GF-D8 (cell line): ENCODE measurements at places on chromosomes 16 and 17.
A peak's percentile ranks its signal among the peaks of the same experiment; 100 is the strongest.

DNA sequence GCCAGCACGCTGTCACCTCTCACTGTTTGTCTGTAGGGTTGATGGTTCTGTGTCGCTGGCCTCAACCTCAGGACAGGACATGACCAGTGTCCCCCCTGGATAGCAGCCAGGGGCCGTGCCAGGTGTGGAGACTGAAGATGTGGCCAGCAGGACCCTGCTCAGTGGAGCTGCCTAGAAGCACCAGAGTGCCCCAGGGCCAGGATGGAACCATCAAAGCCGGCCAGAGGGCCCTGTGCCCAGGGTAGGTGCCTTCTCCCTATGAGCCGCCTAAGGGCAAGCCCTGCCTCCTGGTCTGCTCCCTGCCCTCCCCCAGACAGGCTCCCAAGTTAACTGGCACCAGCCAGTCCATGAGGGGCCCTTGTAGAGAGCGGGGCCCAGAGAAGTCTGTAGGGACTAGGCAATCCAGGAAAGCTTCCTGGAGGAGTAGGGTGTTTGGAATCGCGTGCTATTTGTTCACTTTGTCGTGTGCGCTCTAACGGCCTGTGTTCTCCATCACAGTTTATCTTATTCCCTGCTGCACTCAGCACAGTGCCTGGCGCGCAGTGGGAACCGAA lies 546 bp upstream of the NDUFB10 start:
- no peak for DNase-seq

DNA sequence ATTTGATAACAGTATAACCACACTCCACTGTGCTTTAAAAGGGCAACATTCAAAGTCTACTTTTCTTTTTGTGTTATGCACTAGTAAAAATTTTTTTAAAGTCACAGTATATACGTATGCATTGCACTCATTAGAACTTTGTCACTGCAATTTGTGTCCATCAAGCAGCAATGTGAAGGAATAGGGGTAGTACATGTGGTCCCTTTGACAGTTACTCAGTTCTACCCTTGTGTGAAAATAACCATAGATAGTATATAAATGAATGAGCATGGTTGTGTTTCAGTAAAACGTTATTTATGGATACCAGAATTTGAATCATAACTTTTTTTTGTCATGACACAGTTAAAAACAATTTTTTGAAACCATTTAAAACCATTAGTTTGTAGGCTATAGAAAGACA lies 30.7 kb downstream of the NFATC3 start:
- no peak for DNase-seq

DNA sequence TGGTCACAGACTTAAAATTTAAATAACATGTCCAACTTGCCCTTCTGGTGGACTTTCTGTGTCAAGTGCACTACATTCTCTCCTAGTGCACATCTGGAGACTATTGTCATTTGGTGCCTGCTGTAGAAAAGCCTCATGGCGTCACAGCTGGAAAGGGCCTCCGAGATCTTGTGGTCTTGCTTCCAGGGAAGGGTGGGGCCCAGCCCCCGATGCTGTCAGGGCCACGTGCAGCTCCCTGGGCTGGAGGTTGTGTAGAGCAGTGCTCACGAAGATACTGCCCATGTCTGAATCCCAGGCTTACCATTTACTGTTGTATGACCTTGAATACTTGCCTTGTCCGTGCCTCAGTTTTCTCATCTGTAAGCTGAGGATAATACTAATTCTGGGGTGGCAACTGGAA lies 6.8 kb upstream of the MPRIP start:
- DNase-seq, result no peak

GRCh38 chr17:81342269-81343070 lies 47.4 kb upstream of the SLC38A10 start:
- no peak for DNase-seq

DNA sequence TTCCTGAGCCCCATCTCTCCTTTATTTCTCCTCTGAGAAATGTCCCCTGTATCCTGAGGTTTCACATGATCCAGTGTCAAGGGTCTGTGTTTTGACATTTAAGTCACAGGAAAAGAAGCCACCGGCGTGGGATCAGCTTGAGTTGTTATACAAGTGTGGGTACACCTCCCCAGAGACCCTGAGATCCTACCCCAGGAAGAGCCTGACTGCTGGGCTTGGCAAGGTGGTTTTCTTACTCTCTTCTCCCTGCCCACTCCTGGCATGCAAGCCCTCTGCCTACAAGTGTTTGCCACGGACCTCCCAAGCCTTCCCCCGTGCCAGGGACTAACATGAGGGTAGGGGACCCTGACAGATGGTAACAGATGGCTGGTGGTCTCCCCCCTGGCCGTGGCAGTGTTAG lies 2.8 kb upstream of the ARHGAP27 start:
- DNase-seq, result no peak

GRCh38 chr16:57742543-57742942 lies 7.0 kb downstream of the KATNB1 start:
- no peak for DNase-seq

DNA sequence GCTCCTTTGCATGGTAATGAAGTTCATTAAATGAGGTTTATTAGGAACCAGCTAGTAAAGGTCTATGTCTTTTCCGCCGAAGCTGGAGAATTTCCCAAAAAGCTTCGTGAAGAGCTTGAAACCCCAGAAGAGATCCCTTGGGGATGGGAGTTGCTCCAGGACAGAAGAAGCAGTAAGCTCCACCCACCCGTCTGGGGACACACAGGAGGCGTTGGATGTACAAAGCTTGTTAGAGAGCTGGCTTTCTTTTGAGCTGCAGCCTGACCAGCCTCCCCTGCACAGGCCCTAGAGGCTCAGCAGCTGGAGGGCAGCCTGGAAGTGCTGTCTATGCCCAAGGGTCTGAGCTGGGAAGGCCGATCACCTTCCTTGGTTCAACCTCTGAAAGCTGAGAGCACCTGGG lies 147.4 kb upstream of the SDK2 start:
- no peak for DNase-seq

- DNase-seq, result no peak
Observed at GRCh38 chr16:51055434-51055833, 95.6 kb downstream of the SALL1 start.

- peak; percentile 38 for DNase-seq
Observed at GRCh38 chr17:1229349-1229899, 40.8 kb upstream of the BHLHA9 start.

GRCh38 chr17:77264617-77265230 lies 124.0 kb downstream of the SEC14L1 start:
- no peak for DNase-seq

DNA sequence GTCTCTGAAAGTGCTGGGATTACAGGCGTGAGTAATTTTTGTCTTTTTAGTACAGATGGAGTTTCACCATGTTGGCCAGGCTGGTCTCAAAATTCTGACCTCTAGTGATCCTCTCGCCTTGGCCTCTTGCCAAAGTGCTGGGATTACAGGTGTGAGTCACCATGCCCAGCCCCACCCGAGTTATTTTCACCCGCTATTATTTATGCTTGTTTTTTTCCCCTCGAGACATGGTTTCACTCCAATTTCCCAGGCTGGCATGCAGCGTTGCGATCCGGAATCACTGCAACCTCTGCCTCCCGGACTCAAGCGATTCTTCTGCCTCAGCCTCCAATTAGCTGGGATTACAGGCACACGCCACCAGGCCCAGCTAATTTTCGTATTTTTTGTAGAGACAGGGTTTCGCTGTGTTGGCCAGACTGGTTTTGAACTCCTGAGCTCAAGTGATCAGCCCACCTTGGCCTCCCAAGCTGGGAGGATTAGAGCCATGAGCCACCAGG lies 9.2 kb downstream of the RPL23 start:
- no peak for DNase-seq

DNA sequence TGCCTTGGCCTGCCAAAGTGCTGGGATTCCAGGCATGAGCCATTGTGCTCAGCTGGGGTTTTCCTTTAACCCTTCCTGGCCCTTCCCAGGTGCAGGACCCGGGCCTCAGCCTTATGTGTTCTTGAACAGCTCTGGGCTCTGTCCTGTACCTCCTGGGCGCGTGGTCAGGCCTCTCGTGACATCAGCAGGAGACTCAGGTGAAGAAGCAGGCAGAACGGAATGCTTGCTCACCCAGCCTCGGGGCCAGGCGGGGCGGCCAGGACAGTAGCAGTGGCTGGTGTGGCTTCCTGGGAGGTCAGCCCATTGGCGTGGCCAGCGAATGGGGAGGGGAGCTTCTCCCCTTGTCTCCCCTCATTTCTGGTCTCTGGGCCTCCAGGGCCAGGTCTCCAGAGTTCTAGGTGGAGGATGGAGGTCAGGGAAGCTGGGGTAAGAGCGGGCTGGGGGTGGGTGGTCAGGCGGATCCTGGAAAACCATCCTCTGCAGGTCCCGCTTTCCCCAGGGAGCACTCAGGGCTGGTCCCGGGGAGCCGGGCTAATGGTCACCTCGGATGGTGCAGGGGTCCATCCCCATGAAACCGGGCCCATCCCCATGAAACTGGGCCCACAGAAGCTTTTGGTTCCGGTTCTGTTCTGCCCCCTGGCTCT lies 281.5 kb downstream of the SEC14L1 start:
- no peak for DNase-seq

GRCh38 chr16:72166151-72166550 lies 5.8 kb downstream of the PMFBP1 start:
- no peak for DNase-seq

- DNase-seq, result no peak
Observed at GRCh38 chr16:47316442-47317015, 144.3 kb downstream of the ITFG1 start.

DNA sequence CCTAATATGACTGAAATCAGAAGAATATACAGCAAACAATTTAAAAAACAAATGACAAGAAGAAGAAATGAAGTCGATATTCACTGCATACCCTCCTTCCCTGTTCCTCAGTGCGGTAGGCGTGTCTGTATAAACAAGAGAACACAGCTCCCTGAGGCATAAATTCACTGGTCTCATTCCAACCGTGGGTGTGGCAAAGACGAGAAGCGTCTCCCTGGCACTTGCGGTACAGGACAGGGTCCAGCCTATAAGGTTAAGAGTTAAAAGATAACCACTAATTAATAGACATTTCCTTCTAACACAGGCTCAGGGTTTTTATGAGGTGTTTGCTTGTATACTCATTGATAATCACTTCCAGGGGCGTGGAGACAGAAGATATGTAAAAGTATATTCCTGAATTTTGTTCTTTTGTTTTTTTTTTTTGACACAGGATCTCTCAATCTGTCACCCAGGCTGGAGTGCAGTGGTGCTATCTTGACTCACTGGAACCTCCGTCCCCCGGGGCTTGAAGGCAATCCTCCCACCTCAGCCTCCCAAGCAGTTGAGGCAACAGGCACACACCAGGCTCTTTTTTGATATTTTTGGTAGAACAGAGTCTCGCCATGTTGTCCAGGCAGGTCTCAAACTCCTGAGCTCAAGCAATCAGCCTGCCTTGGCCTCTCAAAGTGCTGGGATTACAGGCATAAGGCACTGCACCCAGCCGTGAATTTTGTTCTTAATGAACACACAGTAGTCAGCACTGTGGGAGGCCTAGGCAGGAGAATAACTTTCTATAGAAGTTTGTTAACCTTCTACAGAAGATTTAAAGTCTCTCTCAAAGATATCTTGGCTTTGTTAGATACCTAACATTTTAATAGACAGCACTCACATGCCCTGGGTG lies 59.1 kb upstream of the CLEC18B start:
- DNase-seq, result no peak

DNA sequence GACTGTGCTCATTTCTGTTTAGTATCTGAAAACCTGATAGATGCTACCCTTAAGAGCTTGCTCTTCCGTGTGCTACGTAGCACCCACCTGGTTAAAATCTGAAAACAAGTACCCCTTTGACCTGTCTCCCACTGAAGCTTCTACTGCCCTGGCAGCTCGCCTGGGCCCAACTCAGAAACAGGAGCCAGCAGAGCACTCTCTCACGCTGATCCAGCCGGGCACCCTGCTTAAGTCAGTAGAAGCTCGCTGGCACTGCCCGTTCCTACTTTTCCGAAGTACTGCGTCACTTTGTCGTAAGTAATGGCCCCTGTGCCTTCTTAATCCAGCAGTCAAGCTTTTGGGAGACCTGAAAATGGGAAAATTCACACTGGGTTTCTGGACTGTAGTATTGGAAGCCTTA lies 18.9 kb downstream of the NTAN1 start:
- no peak for DNase-seq

- DNase-seq, result no peak
Observed at GRCh38 chr17:69046121-69046807, 14.5 kb downstream of the ABCA9 start.

DNA sequence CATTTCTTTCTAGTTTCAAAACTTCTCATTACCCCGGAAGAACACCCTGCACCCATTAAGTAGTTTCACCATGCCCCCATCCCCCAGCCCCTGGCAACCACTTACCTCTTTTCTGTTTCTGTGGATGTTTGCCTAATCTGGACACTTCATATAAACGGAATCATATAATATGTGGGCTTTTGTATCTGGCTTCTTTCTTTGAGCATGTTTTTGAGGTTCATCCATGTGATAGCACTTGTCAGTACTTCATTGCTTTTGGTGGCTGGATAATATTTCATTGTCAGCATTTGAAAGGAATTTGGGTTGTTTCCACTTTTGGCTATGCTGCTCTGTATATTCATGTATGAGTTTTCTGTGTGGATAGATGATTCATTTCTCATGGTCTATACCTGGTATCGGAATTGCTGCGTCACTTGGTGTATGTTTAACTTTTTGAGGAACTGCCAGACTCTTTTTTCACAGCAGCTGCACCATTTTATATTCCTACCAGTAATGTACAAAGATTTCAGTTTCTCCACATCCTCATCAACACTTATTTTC lies 30.0 kb upstream of the SLC5A10 start:
- no peak for DNase-seq

- no peak for DNase-seq
Observed at GRCh38 chr17:49640556-49640955, 37.3 kb downstream of the SPOP start.

DNA sequence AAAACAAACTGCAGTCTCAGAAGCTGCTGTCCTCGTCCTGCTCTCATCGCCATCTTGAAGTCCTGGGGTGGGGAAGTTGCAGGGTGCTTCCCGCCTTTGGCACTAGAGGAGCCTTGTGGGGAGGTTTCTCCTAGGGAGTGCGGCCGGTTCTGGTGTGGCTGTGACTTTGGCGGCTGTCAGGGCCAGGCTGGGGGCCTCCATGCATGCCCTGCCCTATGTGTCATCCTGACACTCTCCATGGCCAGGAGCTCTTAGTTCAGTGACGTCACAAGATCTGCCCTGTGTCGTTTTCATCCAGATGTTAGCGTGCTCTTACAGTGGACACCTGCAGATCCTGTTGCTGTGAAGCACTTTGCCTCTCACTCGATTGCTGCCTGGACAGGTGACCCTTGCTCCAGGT lies 49.6 kb downstream of the PLD6 start:
- no peak for DNase-seq

DNA sequence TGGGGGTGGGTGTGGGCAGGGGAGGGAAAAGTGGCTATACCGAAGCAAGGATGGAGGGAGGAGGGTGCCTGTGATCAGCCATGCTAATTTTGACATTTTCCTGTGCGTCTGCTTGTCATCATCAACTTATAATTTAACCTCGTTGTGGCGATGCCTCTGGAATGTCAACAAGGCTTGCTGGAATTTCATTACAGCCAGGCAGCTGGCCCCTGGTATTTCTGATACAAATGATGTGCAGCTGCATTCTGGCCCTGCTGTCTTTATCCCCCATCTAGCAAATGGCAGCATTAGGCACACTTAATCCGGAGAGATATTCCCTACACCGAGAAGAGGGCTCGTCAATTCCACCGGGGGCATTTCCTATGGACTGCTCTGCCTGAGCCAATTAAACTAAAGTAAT lies 278.3 kb upstream of the CCL2 start:
- no peak for DNase-seq
